Stimulated activated effector memory CD8-positive, alpha-beta T cell treated with anti-CD3 and anti-CD28 coated beads, Interleukin-12 subunit alpha, Interleukin-12 subunit beta, amount 100 ng/mL, for 72 hours (primary cell): ENCODE measurements at places on chromosomes 12 and 14.

GRCh38 chr12:77493302-77494168, 337.2 kb upstream of the NAV3 start:
- no peak for DNase-seq

DNA sequence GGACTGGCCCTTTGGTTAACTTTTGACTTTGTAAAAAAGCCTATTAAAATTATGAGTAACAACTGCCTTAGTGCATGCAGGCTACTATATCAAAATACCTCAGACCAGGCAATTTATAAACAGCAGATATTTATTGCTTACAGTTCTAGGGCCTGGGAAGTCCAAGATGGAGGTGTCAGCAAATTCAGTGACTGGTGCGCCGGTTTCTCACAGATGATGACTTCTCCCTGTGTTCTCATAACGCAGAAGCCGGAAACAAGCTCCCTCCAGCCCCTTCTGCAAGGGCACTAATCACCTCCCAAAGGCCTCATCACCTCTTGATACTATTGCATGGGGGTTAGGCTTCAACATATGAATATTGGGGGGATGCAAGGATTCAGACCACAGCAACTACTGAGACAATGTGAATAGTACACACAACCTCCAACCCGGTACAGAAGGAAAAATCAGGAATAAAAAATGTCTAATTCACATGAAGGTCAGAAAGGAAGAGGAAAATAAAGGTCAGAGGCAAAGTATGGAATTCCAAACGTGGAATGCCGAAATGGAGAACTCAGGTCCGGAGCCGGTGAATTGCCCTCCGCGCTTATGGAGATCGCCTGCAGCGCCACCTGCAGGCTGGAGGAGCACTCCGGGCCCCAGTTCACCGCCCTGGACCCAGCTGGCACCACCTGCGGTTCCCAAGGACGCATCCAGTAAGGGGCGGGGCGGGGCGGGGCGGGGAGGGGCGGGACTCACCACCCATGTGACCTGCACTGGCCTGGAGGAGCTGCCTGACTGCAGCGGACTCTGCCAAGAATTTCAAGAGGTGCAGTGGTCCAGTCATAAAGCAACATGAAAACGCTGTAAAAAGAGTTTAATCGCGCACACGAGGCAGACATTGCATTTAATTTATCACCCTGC, 203.4 kb downstream of the KIF26A start:
- DNase-seq = no peak

DNA sequence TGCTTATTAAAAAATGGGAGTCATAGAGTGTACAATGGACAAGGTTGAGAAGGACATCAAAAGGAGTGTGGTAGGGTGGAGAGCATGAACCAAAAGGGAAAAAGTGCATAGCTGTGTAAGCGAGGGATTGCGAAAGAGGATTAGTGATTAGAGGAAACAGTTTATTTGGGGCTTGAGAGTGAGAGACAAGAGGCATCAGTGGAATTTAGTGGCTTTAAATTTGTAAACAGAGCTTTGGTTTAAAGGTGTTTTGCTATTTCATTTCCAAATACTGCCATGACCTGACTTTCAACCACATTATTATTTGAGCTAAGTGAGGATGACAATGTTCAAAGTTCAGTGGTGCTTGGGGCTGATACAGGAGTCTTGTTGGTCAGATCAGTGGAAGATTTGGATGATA, 53.4 kb downstream of the SLC16A7 start:
- DNase-seq = no peak

DNA sequence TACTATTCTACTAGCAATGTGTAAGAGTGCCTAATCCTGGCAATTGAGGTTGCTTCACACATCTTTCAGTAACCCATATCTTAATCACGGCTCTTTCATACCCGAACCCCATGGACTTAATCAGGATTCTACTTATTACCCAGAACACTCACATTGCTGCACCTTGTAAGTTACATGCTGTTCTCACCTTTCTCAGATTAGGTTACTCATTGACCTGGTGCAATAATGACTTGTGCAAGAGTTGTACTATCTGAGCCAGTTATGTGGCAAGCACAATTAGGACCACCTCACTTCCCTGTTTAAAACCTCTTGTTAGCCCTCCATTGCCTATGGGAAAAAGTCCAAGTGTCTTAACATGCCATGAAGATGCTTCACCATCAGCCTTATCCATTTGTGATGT, 306.7 kb upstream of the E2F7 start:
- no peak for DNase-seq

DNA sequence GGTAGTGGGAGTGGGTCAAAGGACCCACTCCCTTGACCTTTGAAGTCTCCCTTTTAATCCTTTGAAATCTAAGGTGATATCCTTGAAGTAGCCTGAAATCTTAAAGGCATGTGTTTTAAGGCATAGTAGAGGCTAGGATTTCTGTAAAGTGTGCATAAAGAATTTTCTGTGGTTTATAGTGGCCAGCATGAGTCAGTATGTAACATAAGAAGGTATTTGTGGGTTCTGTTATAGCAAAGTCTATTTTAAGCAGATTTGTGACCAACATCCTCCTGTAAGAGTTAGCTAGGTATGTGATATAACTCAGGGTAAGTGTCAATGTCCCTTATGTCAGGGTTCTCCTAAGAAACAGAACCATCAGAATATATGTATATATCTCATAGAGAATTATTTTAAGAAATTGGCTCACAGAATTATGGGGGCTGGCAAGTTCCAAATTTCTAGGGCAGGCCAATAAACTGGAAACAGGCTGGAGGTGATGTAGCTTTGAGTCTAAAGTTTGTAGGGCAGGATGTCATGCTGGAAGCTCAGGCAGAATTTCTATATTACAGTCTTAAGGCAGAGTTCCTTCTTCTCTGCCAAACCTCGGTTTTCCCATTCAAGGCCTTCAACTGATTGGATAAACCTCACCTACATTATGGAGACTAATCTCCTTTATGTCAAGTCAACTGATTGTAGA, 18.7 kb upstream of the EPYC start:
- DNase-seq = no peak

DNA sequence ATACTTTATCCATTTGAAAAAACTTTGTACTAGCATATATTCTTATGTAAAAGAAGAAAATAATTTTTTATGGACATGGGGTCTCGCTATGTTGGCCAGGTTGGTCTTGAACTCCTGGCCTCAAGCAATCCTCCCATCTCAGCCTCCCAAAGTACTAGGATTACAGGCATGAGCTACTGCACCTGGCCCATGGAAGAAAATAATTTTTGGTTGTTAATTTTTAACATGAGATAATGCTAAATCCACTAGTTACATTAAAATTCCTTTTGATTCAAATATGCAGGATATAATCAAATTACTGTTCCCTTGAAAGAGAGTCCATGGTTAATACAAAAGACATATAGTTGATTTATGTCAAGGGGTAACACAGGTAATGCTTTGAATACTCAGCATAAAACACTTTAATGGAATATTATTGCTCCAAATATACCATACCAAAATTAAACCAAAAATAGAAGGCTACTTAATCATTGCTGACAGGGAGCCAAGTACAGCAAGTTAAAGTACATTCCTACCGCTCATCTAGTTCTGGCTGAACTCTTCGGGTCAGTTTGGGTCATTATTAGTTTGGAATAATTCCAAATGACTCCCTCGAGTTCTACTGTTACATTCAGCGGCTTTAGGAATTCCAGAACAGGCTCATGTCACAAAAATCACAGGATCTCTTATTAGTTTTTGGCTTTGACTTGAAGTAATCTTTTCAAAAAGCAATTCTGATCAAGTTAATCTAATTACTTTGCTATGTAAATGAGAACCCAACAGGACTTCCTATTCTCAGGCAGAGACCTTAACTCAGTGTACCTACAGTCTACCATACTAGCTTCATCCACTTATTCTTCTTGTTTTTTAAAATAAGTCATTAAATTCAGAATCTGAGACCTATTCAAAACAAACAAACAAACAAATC, 6.1 kb downstream of the SOS2 start:
- DNase-seq = no peak

- DNase-seq = no peak
Measured at GRCh38 chr12:122099856-122100255, 21.3 kb downstream of the MLXIP start.

GRCh38 chr14:72701237-72701565, 192.7 kb downstream of the DPF3 start:
- no peak for DNase-seq

DNA sequence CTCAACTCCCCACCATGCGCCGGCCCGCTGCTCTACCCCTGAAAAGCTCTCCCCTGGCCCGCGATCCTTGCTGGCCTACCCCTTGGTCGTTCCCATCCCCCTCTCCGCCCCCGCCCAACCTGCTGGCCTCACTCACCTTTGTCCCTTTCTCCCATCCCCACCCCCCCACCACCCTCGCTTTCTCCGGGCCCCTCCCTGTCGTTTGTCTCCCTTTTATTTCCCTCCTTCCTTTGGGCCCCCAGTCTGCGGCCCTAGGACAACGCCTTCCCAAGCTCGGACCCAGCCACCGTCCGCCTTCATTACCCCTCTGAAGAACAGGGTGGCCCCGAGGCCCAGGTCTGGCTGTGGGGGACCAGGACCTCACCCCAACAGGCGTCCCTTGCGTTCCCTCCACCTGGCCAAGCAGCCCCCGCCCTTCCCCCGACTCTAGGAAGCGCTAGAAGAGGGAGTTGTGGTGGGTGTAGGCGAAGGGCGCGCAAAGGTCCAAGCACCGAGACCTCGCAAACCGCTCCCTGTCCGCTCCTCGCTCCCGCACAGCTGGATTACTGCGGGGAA, 6.9 kb upstream of the SLC7A7 start:
- DNase-seq = no peak

GRCh38 chr12:1918081-1918883, at the start of gene CACNA2D4:
TSS of gene CACNA2D4 (minus strand) at chr12:1918652. CDS start at chr12:1918473, 179 bp downstream.
- peak; percentile 25 for DNase-seq

DNA sequence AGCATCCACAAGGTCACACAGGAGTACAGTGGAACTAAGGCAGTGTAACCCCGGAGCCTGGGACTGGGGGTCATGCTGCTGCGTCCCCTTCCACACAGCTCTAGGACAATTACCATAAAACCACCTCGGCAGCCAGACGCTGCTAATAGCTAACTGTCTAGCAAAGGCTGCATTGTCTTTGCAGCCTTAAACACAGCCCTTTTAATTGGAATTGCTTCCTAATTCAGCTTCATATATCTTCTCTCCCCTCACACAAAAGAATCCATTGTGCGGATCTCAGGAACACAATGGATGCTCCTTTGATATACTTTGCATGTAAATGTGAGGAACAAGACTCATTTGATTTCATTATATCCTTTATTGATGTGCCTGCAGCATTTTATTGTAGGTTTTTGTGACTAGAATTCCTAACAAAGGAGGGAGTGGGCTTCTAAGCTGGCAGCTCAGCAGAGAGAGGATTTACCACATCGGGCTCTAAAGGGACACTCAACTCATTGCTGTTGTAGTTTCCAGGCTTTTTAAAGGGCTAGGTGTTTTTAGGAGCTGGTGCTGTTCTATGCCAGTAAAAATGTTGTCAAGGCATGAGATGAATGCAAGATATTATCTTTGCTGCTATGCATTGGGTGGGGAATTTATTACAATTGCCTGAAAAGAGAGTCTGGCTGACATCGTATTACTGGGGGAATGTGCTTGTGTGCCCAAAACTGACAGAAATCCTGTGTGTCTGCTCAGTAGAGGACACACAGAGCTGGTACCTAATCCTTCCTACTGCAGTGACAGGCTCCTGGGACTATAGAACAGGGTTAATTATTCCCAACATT, 30.4 kb upstream of the DACT1 start:
- DNase-seq = no peak

DNA sequence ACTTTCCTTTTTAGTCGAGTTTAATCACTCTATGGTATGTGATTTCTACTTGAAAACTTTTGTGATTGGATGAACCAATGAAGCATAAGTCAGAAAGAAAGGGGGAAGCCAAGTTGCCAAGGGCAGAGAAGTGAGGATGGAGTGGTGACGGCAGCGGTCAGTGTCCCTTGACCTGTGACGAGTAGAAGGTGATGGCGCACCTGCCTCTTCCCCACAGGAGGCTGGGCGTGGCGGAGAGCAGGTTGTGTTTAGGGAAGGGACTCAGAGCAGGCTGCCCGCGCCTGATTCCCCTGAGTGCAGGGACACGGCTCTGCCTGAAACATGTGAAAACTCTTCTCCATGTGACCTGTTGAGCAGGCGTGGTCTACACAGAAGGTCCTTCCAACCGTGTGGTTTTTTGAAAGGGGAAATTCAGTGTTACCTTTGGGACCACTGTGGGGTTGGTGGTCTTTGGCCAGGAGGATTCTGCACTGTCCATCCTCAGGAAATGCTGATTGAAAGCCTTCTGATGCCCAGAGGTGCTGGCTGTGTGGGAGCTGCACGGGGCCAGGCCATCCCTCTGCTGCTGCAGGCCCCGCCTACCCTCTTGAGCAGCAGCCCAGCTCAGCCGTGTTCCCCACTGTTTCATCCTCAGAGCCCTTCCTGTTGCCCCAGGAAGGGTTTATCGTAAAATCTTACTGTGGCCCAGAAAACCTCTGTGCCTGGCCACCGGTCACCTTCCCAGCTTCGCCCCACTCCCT, 23.5 kb upstream of the AMN start:
- DNase-seq = no peak

DNA sequence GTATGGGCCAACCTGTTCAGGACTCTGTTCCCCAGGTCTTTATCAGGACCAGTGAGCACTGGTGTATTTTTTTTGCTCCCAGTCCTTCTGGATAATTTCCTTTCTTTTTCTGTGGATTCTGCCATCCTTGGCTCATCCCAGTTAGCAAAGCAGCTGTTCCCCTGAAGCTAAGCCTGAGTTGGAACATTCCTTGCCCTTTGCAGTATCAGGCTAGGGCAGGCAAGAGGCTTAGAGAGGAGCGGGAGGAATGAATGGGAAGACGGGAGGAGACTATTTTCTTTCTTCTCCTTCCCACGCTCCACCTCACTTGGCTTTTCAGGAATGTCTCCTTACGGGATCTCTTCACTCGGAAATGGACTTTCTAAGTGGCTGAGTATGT, 29.2 kb downstream of the ERG28 start:
- DNase-seq = no peak

GRCh38 chr12:64090047-64090446, 132.0 kb downstream of the KICS2 start:
- DNase-seq = no peak

GRCh38 chr14:104545151-104545941, 34.2 kb upstream of the C14orf180 start:
- DNase-seq = no peak

GRCh38 chr12:52327830-52328500, 6.8 kb upstream of the KRT83 start:
- DNase-seq = no peak

- no peak for DNase-seq
Measured at GRCh38 chr14:92926180-92926845, 3.4 kb downstream of the CHGA start.
